ENCODE measurements at places on chromosomes 2 and 18.

GRCh38 chr18:38444971-38445803, 879.6 kb upstream of the CELF4 start:
- no peak for DNase-seq

GRCh38 chr2:65916177-65916576, 483.8 kb upstream of the SPRED2 start:
- no peak for DNase-seq

DNA sequence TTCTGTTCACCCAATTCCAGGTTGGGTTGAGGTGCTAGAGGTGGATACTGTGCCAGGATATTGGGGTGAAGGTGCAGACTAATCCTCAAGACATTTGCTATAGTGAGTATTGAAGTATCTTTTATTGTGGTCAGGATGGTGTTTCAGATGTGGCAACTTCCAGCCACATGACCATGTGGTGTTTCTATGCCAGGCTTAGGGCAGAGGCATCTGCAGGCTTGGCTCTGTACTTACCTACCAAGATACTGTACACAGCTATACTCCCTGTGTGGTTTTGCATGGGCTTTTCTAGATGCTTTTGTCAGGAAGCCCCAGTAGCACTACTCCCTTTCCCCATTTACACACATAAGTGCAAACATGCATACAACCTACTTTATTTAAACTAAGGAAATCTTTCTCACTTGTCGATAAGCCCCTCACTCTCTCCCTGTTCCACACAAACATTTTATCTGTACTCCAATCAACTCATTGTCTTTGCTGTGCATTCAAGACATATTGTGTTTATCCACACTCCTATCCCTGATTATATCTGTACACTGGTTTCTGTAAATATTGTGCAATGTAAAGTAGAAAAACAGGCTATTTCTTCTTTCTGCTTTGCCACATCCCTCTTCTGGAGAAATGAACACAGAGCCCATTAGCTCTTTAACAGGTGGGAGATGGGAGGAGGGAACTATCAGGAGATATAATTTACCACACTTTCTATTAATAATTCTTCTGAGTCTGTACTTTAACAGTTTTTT, 12.3 kb downstream of the ARL6IP6 start:
- DNase-seq, result no peak

- DNase-seq, result no peak
Observed at GRCh38 chr2:88097192-88097591, 29.6 kb downstream of the SMYD1 start.

DNA sequence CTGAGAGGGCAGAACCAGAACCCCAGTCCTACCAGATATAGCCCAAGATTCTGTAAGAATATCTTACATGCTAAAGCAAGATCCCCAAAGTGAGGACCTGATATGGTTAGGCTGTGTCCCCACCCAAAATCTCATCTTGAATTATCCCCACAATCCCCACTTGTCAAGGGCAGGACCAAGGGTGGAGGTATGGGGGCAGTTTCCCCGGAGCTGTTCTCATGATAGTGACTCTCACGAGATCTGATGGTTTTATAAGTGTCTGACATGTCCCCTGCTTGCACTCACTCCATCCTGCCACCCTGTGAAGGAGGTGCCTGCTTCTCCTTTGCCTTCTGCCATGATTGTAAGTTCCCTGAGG, 19.9 kb downstream of the TTC32 start:
- DNase-seq, result no peak

DNA sequence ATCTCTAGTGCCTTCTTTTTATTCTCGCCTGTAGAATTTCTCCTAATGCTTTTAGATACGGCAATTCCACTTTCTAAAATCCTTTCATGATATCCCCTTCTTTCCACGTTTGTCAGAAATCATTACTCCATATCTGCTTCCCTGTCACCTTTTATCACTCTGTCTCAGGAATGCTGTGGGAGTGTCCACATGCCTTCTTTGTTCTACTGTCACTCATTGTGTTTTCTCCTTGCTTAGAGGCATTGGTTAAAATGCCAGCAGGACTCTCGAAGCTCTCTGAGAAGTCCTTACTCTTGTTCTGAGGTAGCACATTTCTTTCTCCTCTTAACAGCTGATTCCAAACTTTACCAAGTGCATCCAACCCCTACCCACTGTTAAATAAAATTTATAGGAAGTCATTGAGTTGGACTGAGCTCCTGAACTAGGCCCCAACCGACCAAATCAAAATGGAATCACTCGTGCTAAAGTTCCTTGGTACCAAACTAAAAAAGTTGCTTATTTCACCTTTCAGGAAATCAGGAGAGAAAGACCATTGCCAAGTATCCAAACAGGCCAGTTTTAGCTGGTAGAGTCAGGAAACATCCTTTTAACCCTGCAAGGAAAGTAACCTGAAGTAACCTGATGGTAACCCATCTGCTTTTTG, 10.6 kb upstream of the GALNT5 start:
- no peak for DNase-seq

- DNase-seq, result no peak
Observed at GRCh38 chr2:239735131-239735828, 289.9 kb downstream of the NDUFA10 start.

GRCh38 chr2:180367815-180368214, 360.7 kb upstream of the CWC22 start:
- DNase-seq, result peak; percentile 43

GRCh38 chr2:182920631-182921056, 54.2 kb upstream of the FRZB start:
- no peak for DNase-seq
